COR-L47 (cell line): ENCODE measurements at places on chromosomes 16 and 17.

GRCh38 chr17:56897646-56898424 is 16.0 kb downstream of the TRIM25 start:
- no peak for DNase-seq

GRCh38 chr17:3002538-3003295 is 60.7 kb downstream of the OR1D5 start:
- no peak for DNase-seq

GRCh38 chr16:35506018-35506897 is 2046.8 kb downstream of the TP53TG3F start:
- DNase-seq = no peak

GRCh38 chr16:11994143-11995119 is 17.9 kb downstream of the SNX29 start:
- no peak for DNase-seq

- no peak for DNase-seq
These were observed 3.2 kb downstream of the OR2C1 start for GRCh38 chr16:3358871-3359270.

GRCh38 chr17:15262291-15263205 is 2.6 kb downstream of the PMP22 start:
- no peak for DNase-seq

GRCh38 chr16:25143928-25144327 is 32.4 kb downstream of the LCMT1 start:
- no peak for DNase-seq

- DNase-seq = no peak
These were observed 239 bp upstream of the CA7 start for GRCh38 chr16:66844009-66844341.
